ENCODE measurements at places on chromosomes 3 and 15.

GRCh38 chr15:69903470-69904469 lies 193.9 kb downstream of the TLE3 start:
- peak; percentile 66 for DNase-seq

- DNase-seq: no peak
Observed at GRCh38 chr15:96966554-96966953, 636.1 kb downstream of the NR2F2 start.

- DNase-seq: no peak
Observed at GRCh38 chr15:56232058-56232457, 11.6 kb downstream of the RFX7 start.

GRCh38 chr15:92681141-92681631 lies 25.6 kb upstream of the FAM174B start:
- DNase-seq: peak; percentile 94

GRCh38 chr3:171840445-171840810 lies 2.7 kb upstream of the TMEM212 start:
- DNase-seq: no peak

DNA sequence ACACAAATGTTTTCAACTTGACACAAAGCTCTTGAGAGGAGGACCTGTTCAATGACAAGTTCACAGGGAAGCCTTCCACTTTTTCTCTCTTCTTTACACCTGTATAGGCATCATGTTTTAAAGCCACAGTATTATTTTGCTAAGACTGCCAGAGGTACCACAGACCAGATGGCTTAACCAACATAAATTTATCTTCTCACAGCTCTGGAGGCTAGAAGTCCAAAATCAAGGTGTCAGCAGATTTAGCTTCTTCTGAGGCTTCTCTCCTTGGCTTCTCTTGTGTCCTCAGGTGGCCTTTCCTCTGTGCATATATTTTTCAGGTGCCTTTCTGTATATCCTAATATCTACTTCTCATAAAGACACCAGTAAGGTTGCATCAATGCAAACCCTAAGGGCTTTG lies 435.2 kb upstream of the GBE1 start:
- no peak for DNase-seq

DNA sequence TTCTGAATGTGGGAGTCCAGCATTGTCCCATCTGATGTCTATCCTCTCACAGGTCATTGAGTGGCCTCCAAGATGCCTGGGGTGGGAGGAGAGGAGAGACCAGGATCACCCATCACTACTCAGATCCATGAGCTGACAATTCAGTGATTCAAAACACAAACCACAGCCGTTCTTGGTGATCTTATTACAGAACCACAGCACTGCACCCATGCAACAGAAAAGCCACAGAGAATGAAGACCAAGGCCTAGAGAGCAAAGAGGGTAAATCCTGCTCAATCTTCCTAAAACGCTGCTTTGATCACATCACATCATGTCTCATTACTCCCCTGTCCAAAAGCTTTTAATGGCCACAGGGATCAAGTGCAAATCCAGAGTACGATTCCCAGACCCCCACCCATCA lies 23.5 kb downstream of the ANP32A start:
- DNase-seq: peak; percentile 90

GRCh38 chr15:50075319-50075718 lies 43.7 kb downstream of the ATP8B4 start:
- DNase-seq: no peak

GRCh38 chr3:66392512-66392911 lies 108.3 kb downstream of the LRIG1 start:
- no peak for DNase-seq

DNA sequence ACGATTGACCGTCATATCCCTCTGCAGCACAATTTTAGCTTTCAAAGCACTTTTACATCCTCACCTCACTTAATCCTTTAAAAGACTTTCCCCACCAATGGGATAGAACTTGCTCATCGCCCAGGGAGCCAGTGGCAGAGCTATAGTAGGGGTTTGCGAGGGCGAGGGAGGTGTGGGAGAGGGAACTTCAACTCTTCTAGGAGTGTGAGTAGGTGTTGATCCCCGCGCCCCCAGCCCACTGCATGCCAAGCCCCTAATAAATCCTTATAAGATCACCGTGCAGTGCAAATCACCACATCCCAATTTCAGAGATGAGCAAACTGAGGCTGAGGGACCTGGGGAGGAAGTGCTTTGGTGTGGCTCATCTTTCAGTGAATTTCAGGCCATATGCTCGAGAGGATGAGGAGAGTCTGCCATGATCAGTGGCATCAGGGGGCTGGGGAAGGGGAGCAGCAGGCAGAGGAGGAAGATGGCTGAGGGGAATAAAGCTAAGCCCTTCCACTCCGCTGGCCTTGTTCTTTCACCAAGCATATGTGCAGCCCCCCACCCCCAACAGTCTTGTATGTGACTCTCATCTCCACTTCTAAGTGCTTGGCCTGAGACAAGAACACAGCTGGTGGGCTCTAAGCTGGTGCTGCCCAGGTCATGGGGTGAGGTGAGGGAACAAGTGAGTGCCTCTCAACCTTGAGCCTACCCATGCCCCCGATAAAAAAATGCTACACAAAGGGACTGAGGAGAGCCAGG lies 5.1 kb downstream of the INSYN1 start:
- DNase-seq: no peak

GRCh38 chr15:96992817-96993216 lies 662.3 kb downstream of the NR2F2 start:
- no peak for DNase-seq

GRCh38 chr3:164174059-164174458 lies 904.2 kb downstream of the SI start:
- DNase-seq: no peak

GRCh38 chr15:88997531-88997930 lies 84.4 kb upstream of the MFGE8 start:
- no peak for DNase-seq

GRCh38 chr3:170079536-170080165 lies 41.9 kb downstream of the GPR160 start:
- peak; percentile 5 for DNase-seq

Measured in umbilical cord (tissue), 2 donors.